ENCODE measurements at places on chromosomes 6 and 20. TPM values are rescaled to one million over a fixed set of nuclear protein-coding genes. Genes with fewer than 3 reads are reported as not detected.

DNA sequence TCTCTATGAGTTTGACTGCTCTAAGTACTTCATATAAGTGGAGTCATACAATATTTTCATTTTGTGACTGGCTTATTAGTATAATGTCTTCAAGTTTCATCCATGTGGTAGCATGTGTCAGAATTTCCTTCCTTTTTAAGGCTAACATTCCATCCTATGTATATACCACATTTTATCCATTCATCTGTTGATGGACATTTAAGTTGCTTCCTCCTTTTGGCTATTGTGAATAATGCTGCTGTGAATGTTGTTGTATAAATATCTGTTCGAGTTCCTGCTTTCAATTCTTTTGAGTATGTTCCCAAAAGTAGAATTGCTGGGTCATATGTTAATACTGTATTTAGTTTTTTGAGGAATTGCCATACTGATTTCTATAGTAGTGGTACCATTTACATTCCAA lies 79.5 kb downstream of the PTPRA start:
- no peak for DNase-seq

- DNase-seq, result peak; percentile 81
Observed at GRCh38 chr6:47780510-47781356, 1.1 kb upstream of the OPN5 start.

DNA sequence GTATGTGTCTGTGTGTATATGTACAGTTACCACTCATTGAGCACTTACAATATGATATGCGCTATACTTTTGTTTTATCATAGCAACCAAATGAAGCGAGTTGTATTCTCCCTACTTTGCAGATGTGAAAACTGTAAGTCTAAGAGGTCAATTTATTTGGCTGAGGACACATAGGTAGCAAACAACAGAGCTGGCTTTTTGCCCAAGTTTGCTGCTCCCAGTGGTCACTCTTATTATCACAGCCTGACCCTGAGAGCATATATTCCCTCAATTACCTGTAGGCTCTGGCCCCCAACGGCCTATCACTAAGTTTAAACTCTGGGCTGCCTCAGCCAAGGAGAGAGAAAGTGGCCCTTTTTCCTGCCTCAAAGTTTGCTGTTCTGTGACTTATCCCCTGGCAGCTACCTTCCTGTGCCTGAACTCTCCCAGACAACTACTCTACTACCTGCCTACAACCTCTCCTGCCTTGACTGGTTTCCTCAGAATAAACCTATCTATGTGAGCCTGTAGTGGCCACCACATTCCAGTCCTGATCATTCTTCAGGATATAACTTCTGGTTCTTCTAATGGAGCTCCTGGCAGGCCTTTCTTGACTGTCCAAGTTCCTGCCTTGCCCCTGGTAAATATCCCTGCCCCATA lies 221.8 kb downstream of the FRK start:
- DNase-seq, result no peak

GRCh38 chr20:60219984-60220562 lies 261.9 kb downstream of the CDH26 start:
- DNase-seq, result peak; percentile 2

DNA sequence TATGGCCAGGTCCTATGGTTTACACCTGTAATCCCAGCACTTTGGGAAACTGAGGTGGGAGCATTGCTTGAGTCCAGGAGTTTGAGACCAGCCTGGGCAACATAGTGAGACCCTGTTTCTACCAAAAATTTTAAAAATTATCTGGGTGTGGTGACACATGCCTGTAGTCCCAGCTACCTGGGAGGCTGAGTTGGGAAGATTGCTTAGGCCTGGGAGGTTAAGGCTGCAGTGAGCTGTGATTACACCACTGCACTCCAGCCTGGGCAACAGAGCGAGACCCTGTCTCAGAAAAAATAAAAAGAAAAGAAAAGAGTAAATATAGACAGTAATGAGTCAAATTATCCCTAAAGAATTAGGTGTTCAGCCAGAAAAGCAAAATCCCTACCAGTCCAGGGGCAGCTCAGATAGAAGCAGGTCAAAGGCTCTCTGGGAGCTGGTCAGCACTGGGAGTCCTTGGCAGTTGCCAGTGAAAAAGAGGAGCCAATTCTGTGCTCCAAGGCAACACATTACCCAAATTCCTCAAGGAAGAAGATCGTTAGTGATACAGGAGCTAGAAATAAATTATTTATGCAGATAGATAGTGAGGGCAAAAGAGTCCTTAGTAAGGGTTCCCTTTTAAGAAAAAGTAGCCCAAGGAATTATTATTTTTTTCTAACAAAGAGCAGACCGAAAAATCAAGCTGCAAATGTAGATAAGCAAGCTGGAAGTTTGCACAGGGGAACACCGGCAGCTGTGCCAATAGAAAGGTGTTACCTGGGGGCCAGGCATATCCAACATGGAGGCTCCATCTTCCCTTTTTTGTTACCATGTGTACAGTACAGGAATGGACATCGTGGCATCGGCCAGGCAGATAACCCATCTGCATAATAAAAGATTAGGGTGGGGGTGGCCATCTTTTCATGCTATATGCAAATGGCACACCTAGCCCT lies 31.4 kb upstream of the SEC63 start:
- DNase-seq, result no peak

- DNase-seq, result no peak
Observed at GRCh38 chr20:12262747-12263146, 345.1 kb downstream of the BTBD3 start.

DNA sequence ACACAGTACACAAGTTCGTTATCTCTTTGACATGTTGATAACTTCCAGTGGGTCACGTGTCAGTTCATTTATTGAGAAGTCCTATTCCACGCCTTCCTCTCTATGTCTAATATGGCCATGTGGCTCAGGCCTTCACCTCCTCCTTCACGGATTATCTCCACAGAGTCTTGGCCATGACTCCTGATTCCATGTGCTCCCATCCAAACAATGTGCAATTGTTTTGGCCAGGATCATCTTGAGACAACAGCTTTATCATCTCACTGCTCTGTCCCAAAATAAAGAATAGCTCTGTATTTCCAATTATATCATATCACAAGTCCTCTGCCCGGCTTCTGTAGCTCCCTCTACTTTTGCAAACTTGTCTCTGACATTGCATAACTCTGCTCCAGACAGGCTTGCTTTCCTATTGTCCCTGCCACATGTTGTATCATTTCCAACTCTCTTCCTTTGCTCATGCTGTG lies 11.1 kb upstream of the TXNDC5 start:
- no peak for DNase-seq

- DNase-seq, result peak; percentile 70
Observed at GRCh38 chr6:20661721-20662120, 127.5 kb downstream of the CDKAL1 start.

- DNase-seq, result no peak
Observed at GRCh38 chr6:139762587-139763031, 388.2 kb upstream of the CITED2 start.

GRCh38 chr6:128597004-128597403 lies 76.6 kb upstream of the PTPRK start:
- DNase-seq, result no peak

DNA sequence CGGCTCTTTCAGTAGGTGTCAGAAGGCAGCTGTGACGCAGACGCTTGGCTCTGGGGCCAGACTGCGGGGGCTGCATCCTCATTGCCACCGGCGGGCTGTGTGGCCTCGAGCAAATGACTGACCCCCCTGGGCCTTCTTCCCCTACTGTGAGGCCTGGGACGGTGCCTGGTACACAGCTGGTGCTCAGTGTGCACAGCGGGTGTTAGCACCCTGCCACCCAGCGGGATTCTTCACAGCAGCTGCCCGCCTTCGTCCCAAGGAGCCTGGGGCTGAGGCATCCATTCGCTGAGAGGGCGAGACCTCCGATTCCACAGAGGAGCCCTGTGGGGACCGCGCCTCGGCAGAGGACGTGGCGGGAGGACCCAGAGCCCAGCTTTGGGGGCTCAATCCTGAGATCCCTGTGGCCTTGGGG lies 10.6 kb downstream of the SLCO4A1 start:
- DNase-seq, result no peak

- peak; percentile 46 for DNase-seq
Observed at GRCh38 chr6:48973491-48973890, 489.6 kb downstream of the MMUT start.

- DNase-seq, result no peak
Observed at GRCh38 chr6:15892369-15892768, 229.5 kb upstream of the DTNBP1 start.

DNA sequence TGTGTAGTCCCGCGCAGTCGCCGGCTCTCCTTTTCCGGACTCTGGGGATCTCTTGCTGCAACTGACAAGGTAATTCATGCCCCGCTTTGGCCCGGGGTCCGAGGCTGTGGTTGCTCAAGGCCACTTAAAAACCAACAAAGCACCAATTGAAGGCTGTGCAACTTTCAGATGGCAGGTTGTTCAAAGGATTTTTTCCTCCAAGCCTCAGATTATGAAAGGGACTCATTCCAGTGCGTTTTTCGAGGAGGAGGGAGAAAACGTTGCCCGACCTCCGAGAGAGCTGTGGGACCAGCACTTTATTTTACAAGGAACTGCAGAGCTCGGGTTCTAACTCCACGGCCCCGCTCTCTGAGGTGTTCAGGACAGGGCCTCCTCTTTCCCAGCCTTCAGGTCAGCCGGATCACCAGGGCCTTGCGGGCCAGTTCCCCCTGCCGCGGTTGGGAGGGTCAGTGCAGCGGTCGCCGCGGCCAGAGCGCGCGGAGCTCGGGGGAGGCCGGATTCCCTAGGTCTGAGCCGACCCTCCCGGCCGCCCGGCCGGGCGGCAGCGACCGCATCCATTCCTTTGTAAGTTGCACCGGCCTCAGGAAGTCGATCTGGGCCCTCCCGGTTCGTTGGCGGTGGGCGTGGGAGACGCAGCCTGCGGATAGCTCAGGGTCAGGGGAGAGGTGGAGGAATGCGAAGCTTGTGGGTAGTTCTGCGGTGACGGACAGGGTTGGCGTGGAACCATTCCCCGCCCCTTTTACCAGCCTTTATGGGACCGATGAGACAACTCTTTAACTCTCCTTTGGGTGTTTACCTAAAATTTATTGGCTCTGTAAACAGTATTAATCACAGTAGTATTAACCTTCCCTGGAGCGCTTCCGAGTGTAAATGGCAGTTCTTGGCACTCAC lies 1.6 kb downstream of the UTRN start:
- DNase-seq, result peak; percentile 84

DNA sequence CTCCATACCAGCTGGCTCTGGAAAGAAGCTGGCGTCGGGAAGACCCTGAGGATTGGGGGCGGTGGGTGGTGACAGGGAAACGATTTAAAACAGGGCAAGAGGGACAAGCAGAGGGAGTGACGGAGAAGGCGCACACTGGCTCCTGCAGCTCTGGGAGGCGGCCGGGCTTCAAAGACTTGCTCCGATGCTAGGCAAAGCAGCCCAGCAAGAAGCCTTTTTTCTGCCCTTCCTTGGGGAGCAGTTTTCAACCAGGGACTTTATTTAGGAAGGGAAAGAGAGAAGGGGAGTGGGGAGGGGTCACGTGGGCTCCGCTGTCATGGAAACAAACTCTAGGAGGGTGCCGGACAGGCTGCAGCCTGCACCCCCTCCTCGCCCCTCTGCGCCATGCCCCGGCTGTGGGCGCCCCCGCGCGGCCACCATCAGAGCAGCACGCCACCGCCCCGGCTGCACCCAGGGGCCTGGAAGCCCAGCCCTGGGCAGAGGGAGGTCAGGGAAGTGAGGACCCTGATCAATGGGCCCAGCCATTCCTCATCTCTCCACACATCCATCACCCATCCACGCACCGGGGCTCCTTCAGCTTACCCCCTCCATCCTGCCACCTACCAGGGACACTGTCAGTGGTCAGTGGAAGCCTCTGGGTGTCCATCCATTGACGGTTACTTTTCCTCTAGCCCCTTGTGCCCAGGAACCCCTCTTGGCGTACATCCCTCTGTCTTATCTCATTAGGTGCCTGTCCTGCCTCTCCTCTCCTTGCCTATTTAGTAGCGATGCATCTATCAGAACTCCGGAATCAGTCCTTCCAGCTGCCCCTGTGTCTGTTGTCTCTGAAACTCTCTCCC lies 66.6 kb upstream of the CCDC167 start:
- DNase-seq, result peak; percentile 35

- DNase-seq, result no peak
Observed at GRCh38 chr20:47980336-47981177, 195.3 kb upstream of the SULF2 start.

The SEL1L2 gene
- not detected for total RNA-seq

The MUCL3 gene
- not detected for total RNA-seq

The GGTLC1 gene
- total RNA-seq, result not detected

The BTN1A1 gene
- total RNA-seq, result not detected
